ENCODE measurements at places on chromosomes 1 and 21. TPM values are rescaled to one million over a fixed set of nuclear protein-coding genes. Genes with fewer than 3 reads are reported as not detected.

The TDRD10 gene
- not detected for polyA plus RNA-seq

DNA sequence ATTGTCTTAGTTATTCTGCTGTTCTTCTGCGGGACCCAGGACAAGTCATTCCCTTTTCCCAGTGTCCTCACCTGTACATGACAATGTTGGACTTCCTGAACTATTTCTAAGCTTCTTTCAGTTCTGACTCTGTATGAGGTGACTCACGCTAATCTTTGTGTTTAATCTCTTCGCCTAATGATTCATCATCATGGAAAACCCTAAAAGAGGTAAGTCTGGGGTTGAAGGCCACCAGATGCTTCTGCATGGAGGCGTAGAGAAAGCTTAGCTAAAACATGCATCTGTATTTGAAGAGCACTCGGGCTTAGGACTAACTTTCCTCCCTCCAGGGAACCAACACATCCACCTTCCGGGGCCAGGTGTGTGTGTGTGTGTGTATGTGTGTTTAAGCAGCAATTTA lies 7.4 kb downstream of the SPRR5 start:
- no peaks in the 10 kb centered on the region for H3K36me3 ChIP-seq
- no peak overlapping the region for H3K4me3 ChIP-seq
- H3K27ac ChIP-seq: no peak overlapping the region
- no peak for DNase-seq

DNA sequence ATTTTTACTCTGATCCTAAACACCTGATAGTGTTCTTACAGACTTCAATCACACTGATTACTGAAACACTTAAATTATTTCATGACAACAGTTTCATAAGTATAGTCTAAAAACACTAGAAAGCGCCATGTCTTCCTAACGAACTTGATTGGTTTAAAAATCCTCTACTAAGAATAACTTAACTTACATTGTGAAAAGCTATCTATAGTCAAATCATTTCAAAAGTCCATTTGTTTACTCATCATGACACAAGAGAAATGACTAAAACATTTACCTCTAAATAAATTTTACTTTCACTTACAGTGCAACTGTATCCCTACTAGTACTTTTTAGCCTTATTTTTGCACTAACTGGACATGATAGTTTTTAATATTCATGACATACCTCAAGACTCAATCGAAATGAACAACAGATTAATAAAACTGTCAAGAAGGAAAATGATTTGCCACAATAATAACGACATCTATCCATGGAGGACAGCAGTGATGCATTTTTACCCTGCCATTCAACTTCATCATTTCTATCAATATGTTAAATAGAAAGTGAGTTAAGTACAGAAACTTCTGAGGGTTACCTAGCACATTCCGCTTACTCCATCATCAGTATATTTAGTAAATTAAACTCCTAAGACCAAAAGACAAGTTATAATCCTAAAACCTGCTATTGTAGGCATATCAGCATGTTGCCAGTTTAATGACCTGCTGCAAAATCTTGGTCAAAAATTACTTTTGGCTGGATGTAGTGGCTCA lies 38.4 kb downstream of the AHCTF1 start:
- H3K27ac ChIP-seq: no peak overlapping the region
- H3K4me1 ChIP-seq: no peaks in the 10 kb centered on the region
- no peaks in the 10 kb centered on the region for H3K27me3 ChIP-seq

DNA sequence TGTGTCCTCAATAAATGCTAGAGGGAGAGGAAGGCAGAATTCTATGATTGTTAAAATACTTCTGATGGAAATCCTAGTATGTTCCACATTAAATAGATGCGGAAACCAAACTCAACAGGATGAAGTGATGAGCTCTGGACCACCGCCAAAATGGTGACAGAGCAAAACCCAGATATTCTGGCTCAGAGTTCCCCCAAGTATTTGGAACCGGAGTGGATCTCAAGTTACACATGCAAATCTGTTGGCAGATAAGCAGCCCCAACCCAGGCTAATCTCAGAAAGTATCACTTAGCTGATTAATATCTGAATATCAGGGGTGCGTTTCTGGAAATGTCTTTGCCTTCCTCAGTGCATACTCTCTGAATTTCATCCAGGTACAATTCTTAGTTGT lies 17.4 kb upstream of the GRHL3 start:
- no peaks in the 10 kb centered on the region for H3K36me3 ChIP-seq
- no peak for DNase-seq
- H3K27me3 ChIP-seq: peaks cover 12% of the 10 kb centered on the region
- H3K27ac ChIP-seq: no peak overlapping the region

GRCh38 chr1:231091831-231092301 lies 51.8 kb upstream of the FAM89A start:
- H3K36me3 ChIP-seq: no peaks in the 10 kb centered on the region
- H3K27ac ChIP-seq: no peak overlapping the region
- H3K4me3 ChIP-seq: no peak overlapping the region
- no peaks in the 10 kb centered on the region for H3K27me3 ChIP-seq
- DNase-seq: no peak
- no peaks in the 10 kb centered on the region for H3K4me1 ChIP-seq

- peaks cover 18% of the 10 kb centered on the region for H3K4me1 ChIP-seq
- H3K36me3 ChIP-seq: no peaks in the 10 kb centered on the region
- no peak for DNase-seq
- H3K27ac ChIP-seq: no peak overlapping the region
- no peaks in the 10 kb centered on the region for H3K27me3 ChIP-seq
Observed at GRCh38 chr1:183093786-183094298, 70.6 kb downstream of the LAMC1 start.

GRCh38 chr1:100034470-100034869 lies 64.7 kb downstream of the SLC35A3 start:
- 0 out of 2 replicates have a peak, but pooled peaks cover under 1% of the 10 kb centered on the region for H3K4me1 ChIP-seq
- peak; percentile 68 for DNase-seq
- H3K27ac ChIP-seq: no peak overlapping the region
- no peaks in the 10 kb centered on the region for H3K27me3 ChIP-seq
- no peak overlapping the region for H3K4me3 ChIP-seq
- no peaks in the 10 kb centered on the region for H3K36me3 ChIP-seq

- no peak overlapping the region for H3K27ac ChIP-seq
- DNase-seq: no peak
- no peaks in the 10 kb centered on the region for H3K27me3 ChIP-seq
- H3K4me3 ChIP-seq: no peak overlapping the region
- H3K4me1 ChIP-seq: no peaks in the 10 kb centered on the region
- H3K36me3 ChIP-seq: peaks cover 2% of the 10 kb centered on the region
Observed at GRCh38 chr1:61420243-61420642, 304.7 kb downstream of the TM2D1 start.

The VAV3 gene
- polyA plus RNA-seq: 0.02 TPM

- no peaks in the 10 kb centered on the region for H3K4me1 ChIP-seq
- no peaks in the 10 kb centered on the region for H3K36me3 ChIP-seq
- no peak overlapping the region for H3K27ac ChIP-seq
- H3K4me3 ChIP-seq: no peak overlapping the region
- DNase-seq: no peak
- H3K27me3 ChIP-seq: peaks cover 12% of the 10 kb centered on the region
Observed at GRCh38 chr1:2018217-2019171, 651 bp upstream of the GABRD start.

The SPRR5 gene
- polyA plus RNA-seq: not detected

The CFHR1 gene
- 0.23 TPM for polyA plus RNA-seq
